ENCODE measurements at places on chromosomes 7 and 10. TPM values are rescaled to one million over a fixed set of nuclear protein-coding genes. Genes with fewer than 3 reads are reported as not detected.

HTR5A gene
- total RNA-seq: not detected

CRYGN gene
- total RNA-seq: not detected

SPDYE2 gene
- not detected for total RNA-seq

CYP26C1 gene
- 0.08 TPM for total RNA-seq

DLX6 gene
- not detected for total RNA-seq

CYP3A7 gene
- not detected for total RNA-seq

TFR2 gene
- 7.2 TPM for total RNA-seq

PCLO gene
- 0.03 TPM for total RNA-seq

CPVL gene
- not detected for total RNA-seq

C7orf33 gene
- not detected for total RNA-seq

NUTM2E gene
- total RNA-seq: 0.58 TPM

FANK1 gene
- total RNA-seq: not detected

AKR1C8 gene
- total RNA-seq: not detected

POLR1F gene
- total RNA-seq: 23.3 TPM

AQP1 gene
- 0.72 TPM for total RNA-seq

NANOS1 gene
- total RNA-seq: 0.36 TPM

DIP2C gene
- 0.10 TPM for total RNA-seq

MRM2 gene
- 62.9 TPM for total RNA-seq

FKBP9 gene
- total RNA-seq: 6.6 TPM

ASAH2 gene
- total RNA-seq: 1.4 TPM

FAM171A1 gene
- total RNA-seq: 0.64 TPM

LRRC17 gene
- total RNA-seq: not detected

FZD8 gene
- total RNA-seq: 0.37 TPM

NKX1-2 gene
- total RNA-seq: not detected

AKR1C4 gene
- not detected for total RNA-seq

ZNF775 gene
- total RNA-seq: 14.3 TPM

LRRC18 gene
- total RNA-seq: not detected

PNLIPRP3 gene
- not detected for total RNA-seq

INMT gene
- total RNA-seq: not detected

CALML3 gene
- not detected for total RNA-seq

ADRA2A gene
- not detected for total RNA-seq

CALU gene
- 28.1 TPM for total RNA-seq

GOT1 gene
- 36.4 TPM for total RNA-seq

ZDHHC4 gene
- total RNA-seq: 34.0 TPM

INHBA gene
- 0.05 TPM for total RNA-seq

CCAR1 gene
- 66.7 TPM for total RNA-seq

LBX1 gene
- total RNA-seq: not detected

MMD2 gene
- not detected for total RNA-seq

ABCC2 gene
- total RNA-seq: 0.24 TPM

SH2B2 gene
- 54.1 TPM for total RNA-seq

ZNF736 gene
- total RNA-seq: 21.4 TPM

DNAH11 gene
- 0.27 TPM for total RNA-seq

MINPP1 gene
- 12.7 TPM for total RNA-seq

GDF2 gene
- total RNA-seq: not detected

UCMA gene
- not detected for total RNA-seq

LLCFC1 gene
- not detected for total RNA-seq

ITPRID1 gene
- not detected for total RNA-seq

HMX2 gene
- 19.8 TPM for total RNA-seq

AKR1C2 gene
- total RNA-seq: 0.44 TPM

DNMBP gene
- 39.4 TPM for total RNA-seq

VAX1 gene
- total RNA-seq: not detected

TAS2R41 gene
- total RNA-seq: not detected

ITIH2 gene
- total RNA-seq: 0.72 TPM

SORCS1 gene
- 0.15 TPM for total RNA-seq

PSD gene
- total RNA-seq: 0.56 TPM

ADAM12 gene
- not detected for total RNA-seq

GPR37 gene
- not detected for total RNA-seq
